DMS79 (cell line): ENCODE measurements at places on chromosomes 2 and 18.

- DNase-seq = no peak
Observed at GRCh38 chr18:10015941-10016819, 102.4 kb downstream of the VAPA start.

- no peak for DNase-seq
Observed at GRCh38 chr18:69871363-69871762, 76.3 kb downstream of the CD226 start.

DNA sequence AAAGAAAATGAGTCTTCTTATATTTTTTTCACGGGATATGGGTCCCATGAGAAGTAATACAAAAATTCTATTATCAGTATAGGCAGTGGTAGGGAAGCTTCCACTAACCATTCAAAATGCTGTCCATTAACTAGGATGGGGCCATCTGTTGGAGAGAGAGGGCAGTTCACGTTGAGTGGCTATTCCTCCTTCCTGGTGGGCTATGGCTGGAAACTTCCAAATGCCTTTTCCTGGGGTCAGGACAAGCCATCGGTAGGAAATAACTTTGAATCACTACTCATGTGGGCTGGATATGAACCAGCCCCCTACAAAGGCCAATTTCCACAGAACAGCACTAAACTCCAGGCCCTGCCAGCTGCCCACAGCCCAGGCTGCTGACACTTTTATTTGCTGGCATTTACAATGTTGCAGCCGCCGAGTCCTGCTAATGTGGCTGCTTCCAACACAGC, 156.1 kb upstream of the HNRNPA3 start:
- DNase-seq = no peak

- DNase-seq = no peak
Observed at GRCh38 chr2:13005761-13006335, 289.1 kb downstream of the TRIB2 start.

- no peak for DNase-seq
Observed at GRCh38 chr2:80499095-80499494, 194.5 kb upstream of the LRRTM1 start.

GRCh38 chr2:108613261-108614042, 79.2 kb downstream of the LIMS1 start:
- DNase-seq = no peak

DNA sequence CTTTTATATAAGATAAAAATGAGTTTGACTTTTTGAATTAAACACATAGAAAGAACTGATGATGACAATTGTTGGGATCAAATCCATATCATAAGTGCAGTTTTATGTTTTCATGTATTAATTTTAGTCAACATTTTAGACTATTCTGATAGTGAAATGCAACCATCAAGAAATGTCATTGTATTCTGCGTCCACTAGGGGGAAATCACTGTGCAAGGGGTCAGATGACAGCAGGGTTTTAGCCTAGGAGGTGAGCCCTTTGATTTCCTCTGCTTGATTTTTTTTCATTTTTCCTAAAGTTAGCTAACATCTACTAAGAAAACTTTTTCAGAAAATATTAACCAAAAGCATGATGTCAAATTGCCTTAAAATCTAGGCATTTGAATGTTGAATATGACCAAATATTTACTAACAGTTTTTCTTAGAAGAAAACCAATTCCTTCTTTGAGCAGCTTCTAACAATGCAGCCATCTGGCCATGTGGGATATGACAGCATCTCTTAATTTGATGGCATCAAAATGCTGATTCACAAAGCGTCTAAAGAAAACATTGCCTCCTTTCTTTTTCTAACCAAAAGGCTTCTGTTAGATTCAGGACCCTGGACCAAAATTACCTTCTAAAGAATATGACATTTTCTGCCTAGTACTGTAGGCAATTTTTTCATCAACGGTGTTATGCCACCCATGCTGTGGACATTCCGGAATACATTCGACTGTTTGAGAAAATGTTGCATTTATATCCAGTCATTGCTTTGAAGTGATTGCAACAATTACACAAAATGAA, 141.5 kb downstream of the SPHKAP start:
- DNase-seq = no peak

- no peak for DNase-seq
Observed at GRCh38 chr2:10489842-10490555, 41.9 kb upstream of the ODC1 start.

DNA sequence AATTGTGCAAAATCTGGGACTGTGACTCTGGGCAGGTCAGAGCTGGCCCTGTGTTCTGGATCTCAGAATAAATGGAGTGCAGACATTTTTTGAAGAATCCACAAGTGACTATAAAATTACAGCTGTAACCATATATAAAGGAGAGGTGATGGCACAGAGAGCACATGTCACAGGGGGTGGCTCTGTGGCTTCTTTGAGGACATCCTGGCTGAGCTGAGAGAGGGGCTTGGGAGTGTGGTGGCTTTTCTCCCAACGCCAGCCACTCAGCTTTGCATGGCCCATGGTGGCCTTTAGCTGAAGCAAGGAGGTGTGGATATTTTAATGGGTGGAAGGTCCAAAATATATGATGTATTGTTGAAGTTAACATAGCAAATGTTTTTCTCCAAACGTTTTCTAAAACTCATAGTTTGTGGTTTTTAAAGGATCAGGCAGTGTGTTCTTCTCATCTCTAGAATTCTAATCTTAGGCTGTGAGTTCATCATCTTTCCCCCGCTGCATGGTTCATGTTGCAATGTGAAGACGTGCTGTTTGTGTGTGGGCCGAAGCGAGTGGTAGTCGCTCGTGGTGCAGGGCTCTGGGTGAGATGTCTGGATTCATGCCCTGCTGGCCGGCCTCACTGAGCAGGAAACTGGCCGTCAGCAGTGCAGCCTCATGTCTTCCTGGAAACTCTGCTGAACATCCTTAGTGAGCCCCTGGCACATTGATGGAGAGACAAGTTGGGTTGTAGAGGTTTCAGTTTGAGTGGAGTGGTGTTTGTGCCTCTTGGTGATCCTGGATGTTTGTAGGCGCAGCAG, 109.9 kb downstream of the ZNF236 start:
- no peak for DNase-seq

GRCh38 chr18:26073758-26074157, 16.7 kb downstream of the SS18 start:
- DNase-seq = no peak

DNA sequence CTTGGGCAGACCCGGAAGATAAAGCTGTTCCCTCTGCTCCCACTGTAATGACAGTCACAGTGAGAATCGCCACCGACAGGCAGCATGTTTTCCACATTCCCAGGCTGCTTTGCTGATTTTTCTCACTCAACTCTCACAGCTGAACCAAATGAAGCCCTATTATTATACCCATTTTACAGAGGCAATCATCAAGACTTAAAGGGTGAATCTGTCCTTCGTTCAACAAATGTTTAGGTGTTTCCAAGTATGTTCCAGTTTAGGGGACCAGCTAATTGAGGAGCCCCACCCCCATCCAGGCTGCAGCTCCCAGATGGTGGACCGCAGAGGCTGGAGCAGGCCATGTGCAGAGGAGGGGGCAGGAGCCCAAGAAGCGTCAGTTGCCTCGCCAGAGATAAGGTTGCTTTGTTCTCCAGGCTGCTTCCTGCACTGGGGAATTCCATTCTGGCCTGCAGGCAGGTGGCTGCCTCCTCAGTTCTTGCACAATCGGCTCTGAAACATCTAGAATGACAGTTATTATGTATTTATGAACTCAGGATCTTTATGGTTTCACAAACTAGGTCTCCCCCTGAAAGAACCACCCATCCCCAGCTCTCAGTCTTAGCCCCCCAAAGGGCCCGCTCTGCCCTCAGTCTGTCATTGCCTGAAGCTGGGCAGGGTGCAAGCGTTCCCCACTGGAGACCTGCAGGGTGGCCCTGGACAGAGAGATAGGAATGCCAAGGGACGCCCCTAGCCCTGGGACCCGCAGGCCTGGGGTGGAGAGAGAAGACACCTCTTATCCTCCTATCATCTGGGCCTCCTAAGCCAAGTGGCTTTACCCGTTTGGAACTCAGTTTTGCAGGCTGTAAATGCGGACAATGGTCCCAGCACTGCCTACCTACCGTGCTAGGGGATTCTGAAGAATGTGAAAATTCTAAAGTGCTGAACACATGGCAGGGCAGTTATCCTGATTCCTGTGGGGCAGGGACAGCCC, 49.1 kb upstream of the MYCN start:
- DNase-seq = no peak

- no peak for DNase-seq
Observed at GRCh38 chr2:18752667-18753422, 163.5 kb upstream of the NT5C1B start.

GRCh38 chr18:56165601-56166355, 472.6 kb downstream of the TXNL1 start:
- DNase-seq = no peak

DNA sequence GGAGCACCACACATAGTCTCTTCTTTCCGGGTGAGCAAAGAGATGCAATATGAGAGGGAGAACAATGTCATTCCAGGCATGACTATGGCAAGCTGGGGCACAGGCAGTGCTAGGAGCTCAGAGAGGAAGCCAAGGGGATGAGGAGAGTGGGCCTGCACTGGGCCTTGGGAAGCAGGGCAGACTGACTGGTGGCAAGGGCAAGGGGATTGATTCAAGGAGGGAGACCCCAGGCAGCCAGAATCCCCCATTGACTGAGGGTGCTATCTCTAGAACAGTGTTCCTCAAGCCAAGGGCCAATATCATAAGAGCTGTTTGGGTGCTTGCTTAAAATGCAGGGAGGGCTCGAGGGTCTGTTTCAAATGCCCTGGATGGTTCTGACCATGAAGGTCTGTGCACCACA, 36.1 kb downstream of the MARCO start:
- DNase-seq = no peak

DNA sequence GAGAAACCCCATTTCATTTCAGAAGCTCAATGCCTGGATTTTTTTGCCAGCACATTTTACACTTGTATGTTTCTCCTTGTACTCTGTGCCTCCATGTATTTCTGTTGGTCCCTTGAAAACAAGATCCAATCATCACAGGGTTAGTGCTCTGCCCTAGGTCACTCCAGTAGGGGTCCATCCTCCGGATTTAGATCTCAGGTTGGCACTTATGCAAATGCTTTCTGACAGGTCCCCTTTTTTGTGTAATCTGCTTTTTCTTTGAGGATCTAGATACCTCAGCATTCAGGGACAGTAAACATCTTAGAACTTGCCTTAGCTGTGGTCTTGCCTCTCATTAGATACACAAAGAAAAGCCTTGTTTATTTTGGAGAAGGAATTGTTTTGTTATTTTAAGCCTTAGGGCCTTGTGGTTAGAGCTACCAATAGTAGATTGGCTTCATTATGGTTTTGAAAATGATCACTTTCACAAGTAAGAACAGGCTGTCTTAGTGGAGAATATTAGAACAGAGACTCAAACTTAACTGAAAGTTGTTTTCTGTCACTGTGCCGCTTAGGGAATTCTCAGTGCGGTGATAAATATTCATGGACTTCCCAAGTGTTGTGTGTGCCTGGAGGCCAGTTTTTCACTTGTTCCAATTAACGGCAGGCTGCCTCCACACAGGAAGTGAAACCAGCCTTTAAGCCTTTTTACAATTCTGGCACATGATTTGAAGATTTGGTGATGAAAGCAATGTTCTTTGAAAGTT, 7.8 kb downstream of the MERTK start:
- no peak for DNase-seq

DNA sequence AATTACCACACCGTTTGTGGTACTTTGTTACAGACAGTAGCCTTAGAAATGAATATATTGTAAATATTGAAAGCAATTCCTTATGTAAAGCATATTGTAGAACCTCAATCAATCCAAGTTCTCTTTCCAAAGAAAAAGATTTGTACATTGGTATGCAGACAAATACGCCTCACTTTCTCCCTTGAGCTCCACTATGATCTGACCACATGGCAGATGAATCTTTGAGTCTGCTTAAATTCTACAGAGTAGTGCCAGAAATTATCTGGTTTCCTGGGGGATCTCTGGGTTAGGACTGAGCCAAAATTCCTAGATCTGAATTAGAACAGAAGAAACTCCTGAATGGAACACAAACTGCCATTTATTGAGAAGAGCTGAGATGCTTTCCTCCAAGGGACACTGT, 99.0 kb downstream of the CPO start:
- no peak for DNase-seq

DNA sequence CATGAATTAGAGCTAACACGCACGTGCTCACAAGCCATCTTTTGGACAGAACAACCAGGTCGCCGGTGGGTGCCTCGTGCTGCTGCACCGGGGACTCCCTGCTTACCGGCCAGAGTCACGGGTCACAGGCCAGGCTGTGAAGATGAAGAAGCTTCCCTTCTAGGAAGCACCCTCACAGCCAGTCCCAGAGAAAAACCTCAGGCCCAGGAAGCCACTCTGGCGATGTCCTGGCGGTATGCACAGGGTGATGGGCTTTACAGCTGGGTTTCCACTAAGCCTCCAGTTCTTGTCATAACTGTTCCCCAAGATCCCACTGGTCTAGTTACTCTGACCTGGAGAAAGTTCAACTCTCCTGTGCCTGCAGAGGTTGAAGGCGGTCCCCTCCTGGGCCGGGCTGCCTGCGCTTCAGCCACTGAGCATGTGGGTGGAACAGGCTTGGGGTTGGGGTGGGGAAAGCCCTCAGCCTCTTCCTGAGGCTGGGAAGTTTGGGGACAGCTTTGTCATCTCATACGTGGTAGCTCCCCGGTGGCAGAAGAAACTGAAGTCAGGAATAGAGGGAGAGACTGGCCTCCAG, 15.2 kb upstream of the DIS3L2 start:
- DNase-seq = no peak

- DNase-seq = no peak
Observed at GRCh38 chr2:19848952-19849351, 52.8 kb downstream of the TTC32 start.

GRCh38 chr2:105239924-105240323, 1.6 kb upstream of the GPR45 start:
- no peak for DNase-seq

DNA sequence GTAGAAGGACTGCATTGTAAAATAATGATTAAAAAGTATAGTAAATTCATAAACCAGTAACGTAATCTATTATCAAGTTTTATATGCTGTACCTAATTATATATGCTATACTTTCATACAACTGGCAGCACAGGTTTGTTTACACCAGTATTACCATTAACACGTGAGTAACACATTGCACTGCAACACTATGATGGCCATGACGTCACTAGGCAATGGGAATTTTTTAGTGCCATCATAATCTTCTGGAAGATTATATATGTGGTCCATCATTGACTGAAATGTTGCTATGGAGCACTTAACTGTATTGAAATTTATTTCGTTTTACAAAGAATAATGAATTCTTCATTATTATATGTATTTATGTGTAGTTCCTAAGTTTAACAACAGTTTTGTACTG, 45.9 kb downstream of the FAM171B start:
- DNase-seq = no peak
